ENCODE measurements at places on chromosomes 7 and 10. TPM values are rescaled to one million over a fixed set of nuclear protein-coding genes. Genes with fewer than 3 reads are reported as not detected.

The CLDN15 gene
- total RNA-seq: 58.6 TPM

The LIPN gene
- not detected for total RNA-seq

The MKX gene
- total RNA-seq: not detected

The ITGB8 gene
- not detected for total RNA-seq

The SPDYE11 gene
- total RNA-seq: not detected

The TSPAN33 gene
- total RNA-seq: 14.8 TPM

The ABCB1 gene
- total RNA-seq: 2.4 TPM

- no peaks in the 10 kb centered on the region for H3K4me1 ChIP-seq
- peak overlapping the region; percentile 26 for H3K4me3 ChIP-seq
- peak; percentile 5 for DNase-seq
- no peaks in the 10 kb centered on the region for H3K27me3 ChIP-seq
- H3K27ac ChIP-seq: no peak overlapping the region
- no peaks in the 10 kb centered on the region for H3K36me3 ChIP-seq
Measured at GRCh38 chr7:7920481-7920880, 48.1 kb upstream of the GLCCI1 start.

GRCh38 chr7:56250135-56250534 lies 133.9 kb upstream of the NUPR2 start:
- no peak for DNase-seq
- H3K4me1 ChIP-seq: no peaks in the 10 kb centered on the region
- no peak overlapping the region for H3K27ac ChIP-seq
- H3K4me3 ChIP-seq: no peak overlapping the region
- H3K27me3 ChIP-seq: no peaks in the 10 kb centered on the region

DNA sequence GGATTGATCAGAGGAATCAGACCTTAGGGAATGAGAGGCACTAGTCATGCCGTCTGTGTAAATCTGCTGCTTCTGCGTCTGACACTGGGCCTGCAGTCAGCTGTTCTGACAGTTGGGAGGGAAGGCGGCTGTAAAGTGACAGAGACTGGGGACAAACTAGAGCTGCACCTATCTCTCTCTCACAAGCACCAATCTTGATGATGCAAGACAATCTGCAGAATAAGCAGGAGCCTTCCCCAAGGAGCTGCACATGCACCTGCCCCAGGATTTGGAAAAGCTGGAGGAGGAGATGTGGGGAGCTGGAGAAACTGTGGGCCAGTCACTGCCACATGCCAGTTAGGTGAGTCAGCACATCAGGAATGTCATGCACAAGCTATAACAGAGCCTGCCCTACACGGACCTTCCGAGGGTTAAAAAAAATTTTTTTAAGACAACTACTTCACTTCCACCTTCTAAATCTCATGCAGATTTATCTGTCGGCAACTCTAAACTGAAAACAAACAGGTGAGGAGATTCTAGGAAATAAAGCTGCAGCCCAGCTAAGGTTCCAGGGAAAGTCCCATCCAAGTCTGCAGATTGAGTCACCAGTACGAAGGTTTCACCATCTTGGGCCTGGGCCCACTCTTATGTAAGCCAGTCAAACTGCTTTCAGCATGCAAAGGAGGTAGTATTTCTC lies 39.2 kb downstream of the ENO4 start:
- H3K27ac ChIP-seq: no peak overlapping the region
- no peaks in the 10 kb centered on the region for H3K36me3 ChIP-seq
- H3K4me3 ChIP-seq: no peak overlapping the region
- no peaks in the 10 kb centered on the region for H3K4me1 ChIP-seq

- no peak overlapping the region for H3K4me3 ChIP-seq
- no peaks in the 10 kb centered on the region for H3K27me3 ChIP-seq
- peak overlapping the region; percentile 16 for H3K27ac ChIP-seq
- DNase-seq: no peak
- H3K4me1 ChIP-seq: peaks cover 24% of the 10 kb centered on the region
Measured at GRCh38 chr7:3037259-3037658, 6.4 kb downstream of the CARD11 start.

GRCh38 chr7:115060095-115060870 lies 138.4 kb downstream of the MDFIC start:
- H3K27me3 ChIP-seq: no peaks in the 10 kb centered on the region
- H3K4me3 ChIP-seq: no peak overlapping the region
- no peak for DNase-seq

DNA sequence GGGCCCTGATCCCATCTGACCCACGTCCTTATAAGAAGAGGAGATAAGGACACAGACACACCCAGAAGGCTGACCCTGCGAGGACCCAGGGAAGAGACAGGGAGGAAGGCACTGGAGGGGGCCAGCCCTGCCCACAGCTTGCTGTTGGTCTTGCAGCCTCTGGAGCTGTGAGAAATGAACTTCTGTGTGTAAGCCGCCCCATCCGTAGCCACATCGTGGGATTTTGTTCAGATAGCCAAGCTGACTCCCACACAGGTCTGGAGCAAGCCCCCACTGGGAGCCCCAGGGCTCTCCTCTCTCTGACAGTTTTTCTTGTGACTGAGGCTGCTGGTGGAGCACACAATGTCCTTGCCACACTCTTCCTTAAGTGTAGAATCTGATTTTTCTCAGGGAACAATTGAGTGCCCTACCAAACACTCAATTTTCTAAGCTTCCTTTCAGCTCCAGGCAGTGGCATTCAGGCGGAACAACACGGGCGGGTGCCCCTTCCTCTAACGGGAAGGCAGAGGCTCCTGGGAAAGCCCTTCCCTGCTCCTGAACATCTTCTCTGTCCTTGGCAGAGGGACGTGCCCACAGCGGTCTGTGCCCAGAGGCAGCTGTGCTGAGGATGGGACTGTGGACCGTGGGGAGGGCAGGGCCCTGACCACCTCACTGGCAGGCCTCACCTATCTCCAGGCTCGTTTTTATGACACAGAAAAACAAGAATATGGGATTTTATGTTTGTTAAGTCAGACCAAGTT lies 160.6 kb upstream of the SHH start:
- no peak overlapping the region for H3K4me3 ChIP-seq
- no peaks in the 10 kb centered on the region for H3K4me1 ChIP-seq
- no peaks in the 10 kb centered on the region for H3K27me3 ChIP-seq
- H3K27ac ChIP-seq: no peak overlapping the region
- no peaks in the 10 kb centered on the region for H3K36me3 ChIP-seq
- peak; percentile 8 for DNase-seq

DNA sequence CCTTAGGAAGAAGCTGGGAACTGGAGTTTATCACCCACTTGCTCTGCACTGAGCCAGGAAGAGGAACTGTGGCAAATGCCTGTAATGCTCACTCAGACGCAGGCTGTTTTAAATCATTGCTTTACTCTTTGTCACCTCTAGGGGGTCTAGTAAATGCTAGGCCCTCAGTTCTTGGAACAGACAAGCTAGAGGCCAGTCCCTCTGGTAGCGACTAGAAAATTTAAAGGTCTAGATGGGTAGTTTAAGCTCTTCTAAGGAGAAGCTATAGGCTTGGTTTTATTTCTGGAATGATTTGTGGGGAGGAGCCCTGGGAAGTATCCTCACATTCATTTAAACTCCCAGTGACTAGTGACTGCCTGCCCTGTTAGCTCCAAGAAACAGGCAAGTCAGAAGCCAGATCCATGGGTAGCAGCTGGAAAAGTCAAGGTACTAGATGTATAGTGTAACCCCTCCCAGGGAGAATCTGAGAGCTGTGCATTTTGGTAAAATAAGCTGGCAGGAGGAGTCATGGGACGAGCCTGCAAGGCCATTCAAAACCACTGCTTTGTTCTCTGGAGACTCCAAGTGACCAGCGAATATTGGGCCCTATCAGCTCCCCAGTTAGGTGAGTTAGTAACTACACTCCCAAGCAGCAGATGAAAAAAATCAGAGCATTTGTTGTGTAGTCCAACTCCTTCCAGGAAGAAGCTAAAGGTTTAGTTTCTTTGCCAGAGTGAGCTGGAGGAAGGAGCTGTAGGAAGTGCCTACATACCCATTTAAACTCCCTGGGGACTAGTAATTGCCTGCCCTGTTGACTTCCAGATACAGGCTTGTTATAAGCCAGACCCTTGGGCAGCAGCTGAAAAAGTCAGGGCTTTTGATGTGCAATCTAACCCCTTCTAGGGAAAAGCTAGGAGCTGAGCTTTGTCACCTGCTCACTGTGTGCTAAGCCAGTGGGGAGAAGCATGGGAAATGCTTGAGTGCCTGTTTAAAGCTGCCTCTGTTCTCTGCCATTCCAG lies 68.9 kb downstream of the DYNC1I1 start:
- H3K4me1 ChIP-seq: no peaks in the 10 kb centered on the region
- H3K4me3 ChIP-seq: no peak overlapping the region
- no peak for DNase-seq
- H3K36me3 ChIP-seq: no peaks in the 10 kb centered on the region
- H3K27ac ChIP-seq: no peak overlapping the region

DNA sequence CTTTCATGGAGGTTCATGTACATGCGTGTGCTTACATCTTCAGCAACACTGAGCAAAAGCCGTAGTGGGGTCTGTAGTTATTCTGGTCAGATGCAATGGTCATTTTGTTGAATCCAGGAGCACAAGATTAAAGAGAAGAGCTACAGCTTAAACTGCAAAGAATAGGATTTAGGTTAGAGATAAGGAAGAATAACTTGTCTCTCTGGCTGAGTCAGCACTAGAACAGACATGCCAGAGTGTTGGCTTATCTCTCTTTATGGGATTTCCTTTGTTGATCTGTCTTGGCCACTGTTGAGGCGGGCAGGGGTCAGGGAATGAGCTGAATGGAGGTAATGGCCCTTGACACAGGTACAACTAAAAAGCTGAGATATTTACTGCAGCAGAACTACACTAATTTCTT lies 473.5 kb downstream of the CCSER2 start:
- no peaks in the 10 kb centered on the region for H3K4me1 ChIP-seq
- no peak overlapping the region for H3K27ac ChIP-seq
- no peak for DNase-seq
- no peaks in the 10 kb centered on the region for H3K27me3 ChIP-seq
- H3K36me3 ChIP-seq: no peaks in the 10 kb centered on the region

DNA sequence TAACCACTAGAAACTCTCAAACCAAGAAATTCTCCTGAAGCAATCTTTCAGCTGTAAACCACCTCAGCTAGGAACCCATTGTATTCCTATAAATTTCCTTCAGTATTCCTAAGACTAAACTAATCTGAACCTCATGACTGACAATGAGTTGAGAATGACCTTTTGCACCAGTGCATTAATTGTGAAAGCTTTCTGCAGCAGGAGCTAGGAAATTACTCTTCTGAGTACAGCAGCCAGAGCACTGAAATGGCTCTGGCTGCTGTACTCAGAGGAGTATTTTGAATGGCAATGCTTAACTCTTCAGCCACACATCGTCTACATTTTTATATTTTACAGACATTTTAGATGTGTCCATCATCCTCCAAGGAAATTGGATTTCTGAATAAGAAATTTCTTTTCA lies 109.7 kb downstream of the PCDH15 start:
- DNase-seq: no peak
- H3K4me1 ChIP-seq: no peaks in the 10 kb centered on the region
- H3K27me3 ChIP-seq: no peaks in the 10 kb centered on the region

DNA sequence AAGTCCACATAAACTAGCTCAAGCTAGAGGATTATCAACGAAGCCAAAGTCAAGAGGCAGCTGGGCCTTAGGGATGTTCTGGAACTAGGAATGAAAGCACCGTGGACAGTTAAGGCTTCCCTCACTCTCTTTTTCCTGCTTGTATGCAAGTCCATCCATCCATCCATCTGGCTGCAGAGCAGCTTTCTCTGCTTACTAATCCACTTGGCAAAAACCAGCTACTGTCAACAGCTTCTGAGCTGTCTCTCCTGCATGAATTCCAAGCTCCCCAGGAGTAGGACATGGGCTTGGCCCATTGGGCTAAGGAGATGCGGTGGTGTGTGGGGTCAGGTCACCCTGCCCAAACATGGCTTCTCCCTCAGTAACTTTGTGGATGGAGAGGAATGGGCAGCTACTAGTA lies 66.2 kb downstream of the NAMPT start:
- H3K36me3 ChIP-seq: no peaks in the 10 kb centered on the region
- no peak overlapping the region for H3K27ac ChIP-seq
- H3K27me3 ChIP-seq: no peaks in the 10 kb centered on the region
- H3K4me1 ChIP-seq: no peaks in the 10 kb centered on the region

DNA sequence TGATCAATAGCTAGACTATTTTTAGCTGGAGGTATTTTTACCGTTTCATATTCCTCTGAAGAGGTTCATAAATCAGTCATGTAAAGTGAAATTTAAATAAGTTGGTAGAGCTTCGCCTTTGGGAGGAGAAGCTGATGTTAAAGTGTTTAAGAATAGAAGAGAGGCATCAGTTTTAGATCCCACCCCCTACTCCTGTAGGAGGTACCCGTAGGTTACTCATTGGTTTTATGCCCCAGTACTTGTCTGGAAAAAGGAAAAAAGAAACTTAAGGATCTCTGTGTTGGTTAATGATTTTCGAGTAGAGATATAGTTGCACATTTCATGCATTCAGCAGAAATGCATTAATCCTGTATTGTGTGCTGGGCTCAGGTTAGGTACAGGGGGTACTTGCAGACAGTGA lies 8.7 kb downstream of the ZNF365 start:
- DNase-seq: no peak
- H3K4me1 ChIP-seq: peaks cover 21% of the 10 kb centered on the region
- H3K36me3 ChIP-seq: no peaks in the 10 kb centered on the region
- no peak overlapping the region for H3K27ac ChIP-seq
- no peak overlapping the region for H3K4me3 ChIP-seq
- no peaks in the 10 kb centered on the region for H3K27me3 ChIP-seq

Data from naive thymus-derived CD4-positive, alpha-beta T cell (primary cell).